ENCODE measurements at places on chromosomes 1 and 21. TPM values are rescaled to one million over a fixed set of nuclear protein-coding genes. Genes with fewer than 3 reads are reported as not detected.

The AQP10 gene
- total RNA-seq, result not detected

The CDA gene
- total RNA-seq, result 52.8 TPM

The KCNK2 gene
- not detected for total RNA-seq

The CAPN9 gene
- not detected for total RNA-seq

The FALEC gene
- total RNA-seq, result not detected

The SIM2 gene
- total RNA-seq, result under 0.01 TPM

The B4GALT2 gene
- 103 TPM for total RNA-seq

The CASQ2 gene
- total RNA-seq, result not detected

The SELL gene
- total RNA-seq, result not detected

The ITGB2 gene
- 0.48 TPM for total RNA-seq

Data from mammary epithelial cell (primary cell).